Fibroblast of the aortic adventitia (primary cell): ENCODE measurements at places on chromosomes 7 and 10. TPM values are rescaled to one million over a fixed set of nuclear protein-coding genes. Genes with fewer than 3 reads are reported as not detected.

GPR158 gene
- 0.18 and 0.49 TPM in 2 replicates for total RNA-seq

UPP1 gene
- 3.5 and 12.4 TPM in 2 replicates for total RNA-seq

SND1 gene
- 156 and 202 TPM in 2 replicates for total RNA-seq

SUN3 gene
- not detected in 2 replicates for total RNA-seq

AASS gene
- total RNA-seq: 20.8 and 53.9 TPM in 2 replicates

GCK gene
- 0.36 TPM in 1 of 2 replicates, not detected in the other for total RNA-seq

ATG9B gene
- under 0.01 and 0.98 TPM in 2 replicates for total RNA-seq

SKIDA1 gene
- 0.41 and 0.90 TPM in 2 replicates for total RNA-seq

GOT1 gene
- total RNA-seq: 14.7 and 33.7 TPM in 2 replicates

GRM8 gene
- 0.36 TPM in 1 of 2 replicates, not detected in the other for total RNA-seq

DPP6 gene
- not detected in 2 replicates for total RNA-seq

DNA sequence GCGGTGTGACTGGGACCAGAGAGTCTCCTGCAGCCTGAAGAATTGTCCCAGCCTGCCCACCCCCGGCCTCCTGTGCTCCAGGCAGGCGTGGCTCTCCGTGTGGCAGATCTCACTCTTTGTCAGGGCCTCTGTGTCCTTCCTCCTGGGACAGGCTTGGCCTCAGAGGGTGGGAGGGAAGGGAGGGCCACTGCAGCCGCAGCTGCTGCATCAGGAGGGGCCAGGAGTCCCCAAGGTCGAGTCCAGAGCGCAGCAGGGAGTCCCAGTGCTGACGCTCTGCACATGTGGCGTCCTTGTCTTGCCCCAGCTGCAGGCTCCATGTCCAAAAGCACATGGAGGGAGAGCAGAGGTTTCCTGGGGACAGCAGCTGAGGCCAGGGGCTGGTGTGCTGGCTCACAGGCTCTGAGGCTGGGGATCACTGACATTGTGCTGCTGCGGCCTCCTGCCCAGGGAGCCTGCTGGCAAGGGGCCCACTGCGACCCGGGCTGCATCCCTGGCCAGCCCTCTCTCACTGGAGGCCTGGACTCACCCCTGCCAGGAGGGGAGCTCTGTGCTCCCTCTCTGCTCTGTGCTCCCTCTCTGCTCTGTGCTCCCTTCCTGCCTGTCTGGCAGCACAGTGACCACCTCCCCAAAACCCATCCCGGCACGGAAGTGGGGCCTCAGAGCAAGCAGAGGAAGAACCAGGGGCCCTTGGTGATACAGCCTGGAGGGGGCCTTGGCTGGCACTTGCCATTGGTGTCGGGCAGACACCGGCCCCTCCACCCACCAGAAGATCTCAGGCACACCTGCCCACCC is 114.6 kb upstream of the RET start:
- no peak for DNase-seq

GRCh38 chr10:11522821-11523245 is 88.6 kb downstream of the USP6NL start:
- DNase-seq: peak; percentile 63

DNA sequence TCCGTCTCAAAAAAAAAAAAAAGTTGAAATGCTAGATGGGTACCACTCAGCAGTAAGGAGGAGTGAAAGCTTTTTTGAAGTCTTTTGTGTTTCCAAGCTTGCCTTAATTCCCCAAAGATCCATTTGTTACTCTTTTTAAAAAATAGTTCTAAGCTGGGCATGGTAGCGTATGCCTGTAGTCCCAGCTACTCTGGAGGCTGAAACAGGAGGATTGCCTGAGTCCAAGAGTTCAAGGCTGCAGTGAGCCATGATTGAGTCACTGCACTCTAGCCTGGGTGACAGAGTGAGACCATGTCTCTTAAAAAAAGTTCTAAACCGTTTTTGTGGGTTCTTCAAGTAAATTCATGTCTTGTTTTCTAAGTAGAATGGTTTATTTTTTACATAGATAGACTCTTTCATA is 5.3 kb downstream of the TBC1D12 start:
- DNase-seq: no peak

DNA sequence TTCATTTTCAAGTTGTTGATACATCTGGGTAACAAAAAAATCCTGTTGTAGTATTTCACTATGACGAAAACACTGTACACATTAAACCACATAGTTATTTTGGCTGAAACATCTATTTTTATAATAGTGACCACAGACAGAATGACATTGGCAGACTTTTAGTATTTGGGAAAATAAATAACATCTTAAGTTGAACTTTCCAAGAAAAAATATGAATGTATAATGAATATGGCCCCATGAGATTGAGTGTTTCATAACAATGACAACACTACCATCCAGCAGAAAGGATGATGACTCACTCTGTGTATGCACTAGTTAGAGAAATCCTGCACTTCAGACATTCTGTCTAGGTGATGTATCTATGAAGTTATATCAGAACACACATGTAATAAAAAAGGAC is 118.1 kb downstream of the SEMA3D start:
- DNase-seq: peak; percentile 90

DNA sequence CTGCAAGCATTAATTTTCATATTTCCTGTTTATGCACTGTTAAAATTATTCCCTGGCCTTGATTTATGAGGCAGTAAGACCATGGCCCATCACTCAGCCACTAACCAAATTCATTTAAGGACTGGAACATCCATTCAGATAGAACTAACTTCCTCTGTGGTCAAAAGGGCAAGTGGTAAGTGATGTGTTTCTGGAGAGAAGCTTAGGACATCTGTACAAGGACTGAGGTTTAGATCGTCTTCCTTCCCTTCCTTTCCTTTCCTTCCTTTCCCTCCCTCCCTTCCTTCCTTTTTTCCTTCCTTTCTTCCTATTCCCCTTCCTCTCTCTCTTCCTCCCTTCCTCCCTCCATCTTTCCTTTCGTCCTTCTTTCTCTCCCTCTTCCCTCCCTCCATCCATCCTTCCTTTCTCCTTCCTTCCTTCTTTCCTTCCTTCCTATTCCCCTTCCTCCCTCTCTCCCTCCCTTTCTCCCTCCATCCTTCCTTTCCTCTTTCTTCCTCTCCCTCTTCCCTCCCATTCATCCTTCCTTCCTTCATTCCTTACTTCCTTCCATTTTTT is 1019.4 kb downstream of the TYW1 start:
- DNase-seq: no peak

DNA sequence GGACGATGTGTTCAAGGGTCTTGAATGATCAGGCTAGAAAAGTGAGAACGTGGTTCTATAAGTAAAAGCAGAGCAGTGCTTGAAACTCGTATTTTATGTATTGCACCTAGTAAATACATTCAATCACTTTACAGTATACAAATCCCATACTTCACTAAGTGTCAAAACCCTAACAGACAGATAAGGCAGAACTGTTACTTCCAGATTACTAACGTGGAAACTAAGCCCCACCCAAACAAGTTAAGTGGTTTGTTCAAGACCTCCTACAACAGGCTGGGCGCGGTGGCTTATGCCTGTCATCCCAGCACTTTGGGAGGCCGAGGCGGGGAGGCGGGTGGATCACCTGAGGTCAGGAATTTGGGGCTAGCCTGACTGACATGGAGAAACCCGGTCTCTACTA is 9.2 kb upstream of the MYO1G start:
- no peak for DNase-seq

DNA sequence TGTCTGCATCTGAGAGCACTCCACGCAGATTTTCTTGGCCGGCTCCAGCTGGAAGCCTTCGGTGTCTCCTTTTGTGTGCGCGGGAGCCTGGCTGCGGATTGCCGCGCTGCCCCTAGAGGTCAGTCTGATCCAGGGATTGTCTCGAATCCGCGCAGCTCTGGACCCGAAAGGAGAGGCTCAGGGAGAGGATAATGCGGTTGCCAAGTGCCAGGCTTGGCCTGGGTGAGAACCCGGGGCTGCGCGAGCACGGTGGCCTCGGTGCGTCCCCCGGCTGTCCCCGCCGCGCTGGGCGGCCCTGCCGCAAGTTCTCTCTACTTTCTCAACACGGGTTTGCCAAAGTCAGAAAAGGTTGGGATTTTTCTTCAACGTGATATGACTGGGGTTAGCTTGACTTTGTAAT is 140.9 kb downstream of the ADCYAP1R1 start:
- peak; percentile 33 for DNase-seq

DNA sequence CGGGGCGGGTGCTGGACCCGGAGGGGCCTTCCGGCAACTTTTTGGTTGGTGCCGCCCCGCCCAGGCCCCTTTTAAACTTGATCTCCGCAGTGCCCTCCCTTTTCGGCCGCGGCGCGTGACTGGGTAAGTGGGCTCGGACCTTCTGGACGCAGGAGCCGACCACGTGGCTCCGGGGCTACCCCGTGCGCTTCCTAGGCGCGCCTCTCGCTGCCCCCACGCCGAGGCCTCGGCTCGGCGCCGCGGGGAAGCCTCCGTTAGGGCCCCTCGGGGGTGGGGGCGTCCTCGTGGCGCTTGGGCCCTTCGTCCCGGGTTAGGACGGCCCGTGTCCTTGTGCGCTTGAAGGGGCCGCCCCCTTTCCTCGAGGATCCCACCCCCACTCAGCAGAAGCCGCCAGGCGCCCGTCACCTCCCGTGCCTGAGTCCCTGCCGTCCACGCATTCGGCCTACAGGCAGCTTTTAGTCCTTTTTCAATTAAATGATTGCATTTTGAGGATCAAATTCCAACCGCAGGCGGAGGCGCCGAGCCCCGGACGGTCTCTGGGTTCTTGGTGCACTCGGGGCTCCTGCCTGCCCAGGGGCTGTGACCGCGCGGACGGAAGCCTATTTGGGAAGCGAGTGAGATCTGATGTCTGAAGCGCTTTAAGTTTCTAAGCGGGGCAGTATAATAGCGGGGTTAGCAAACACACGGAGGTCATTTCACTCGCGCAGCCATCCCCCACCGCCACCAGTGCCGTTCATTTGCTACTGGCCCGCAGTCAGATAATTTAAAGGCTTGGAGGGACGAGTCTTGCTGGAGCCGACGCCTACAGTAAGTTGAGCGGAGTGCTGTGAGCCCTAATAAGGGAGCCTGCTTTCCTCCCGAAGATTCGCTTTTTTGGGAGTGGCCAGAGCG is 31.8 kb upstream of the TOMM7 start:
- peak; percentile 89 for DNase-seq

- no peak for DNase-seq
Measured at GRCh38 chr10:5765617-5766016, 47.6 kb downstream of the GDI2 start.

- DNase-seq: peak; percentile 30
Measured at GRCh38 chr10:61701055-61701705, 38.5 kb downstream of the CABCOCO1 start.

GRCh38 chr7:69864822-69865221 is 266.5 kb downstream of the AUTS2 start:
- no peak for DNase-seq

DNA sequence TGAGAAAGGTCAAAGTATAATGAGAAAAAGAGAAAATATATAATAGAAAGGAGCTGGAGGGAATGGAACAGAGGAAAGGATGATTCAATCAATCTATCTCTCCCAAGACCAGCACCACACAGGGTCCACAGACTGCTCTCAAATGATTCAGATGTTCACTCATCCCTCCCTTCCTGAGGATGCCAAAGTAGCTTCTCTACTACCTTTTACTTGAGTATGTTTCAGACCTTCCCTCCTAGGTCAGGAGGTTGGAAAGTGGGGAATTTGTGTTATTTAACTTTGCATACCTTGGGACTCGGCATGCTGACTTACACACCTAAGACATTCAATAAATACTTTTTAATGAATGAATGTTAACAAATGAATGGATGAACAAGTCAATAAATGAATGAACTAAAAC is 30.6 kb downstream of the CPVL start:
- DNase-seq: no peak

DNA sequence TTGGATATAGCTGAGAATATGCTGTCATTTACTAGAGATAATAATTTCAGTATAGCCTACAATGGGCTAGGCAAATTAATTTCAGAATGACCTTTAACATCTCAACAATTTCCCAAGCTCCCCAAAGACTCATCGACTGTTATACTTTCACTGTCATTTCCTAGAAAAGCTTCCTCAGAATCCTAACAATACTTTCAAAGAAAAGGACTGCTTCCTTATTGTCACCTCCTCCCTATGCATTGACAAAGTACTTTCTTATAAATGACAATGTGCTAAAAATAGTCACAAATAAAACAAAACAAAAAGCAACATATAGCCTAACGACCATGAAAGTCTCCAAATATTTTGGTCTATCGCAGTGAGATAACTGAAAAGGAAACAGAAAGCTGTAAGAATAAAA is 272.6 kb downstream of the ELMO1 start:
- no peak for DNase-seq

- DNase-seq: peak; percentile 92
Measured at GRCh38 chr7:24786941-24787340, 29.7 kb upstream of the GSDME start.

- no peak for DNase-seq
Measured at GRCh38 chr10:10385831-10386230, 631.8 kb upstream of the CELF2 start.

- DNase-seq: no peak
Measured at GRCh38 chr7:159175792-159176191, 31.1 kb upstream of the VIPR2 start.

DNA sequence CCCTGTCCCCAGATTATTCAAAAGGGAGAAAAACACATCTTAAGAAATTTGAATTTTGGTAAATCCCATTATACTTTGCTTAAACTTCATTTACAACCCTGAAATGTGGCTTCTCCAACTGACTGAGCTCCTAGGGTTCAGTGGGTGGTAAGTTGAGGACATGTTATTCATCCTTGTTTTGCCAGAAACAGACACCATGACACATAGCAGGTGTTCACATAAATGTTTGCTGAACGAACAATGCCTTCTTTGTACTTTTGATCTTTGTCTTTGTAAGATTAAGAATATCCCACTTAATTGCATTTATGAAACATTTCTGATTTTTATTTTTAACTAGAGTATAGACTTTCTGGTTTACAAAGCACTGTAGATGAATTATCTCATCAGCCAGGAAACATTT is 209.7 kb downstream of the GPAM start:
- DNase-seq: no peak

DNA sequence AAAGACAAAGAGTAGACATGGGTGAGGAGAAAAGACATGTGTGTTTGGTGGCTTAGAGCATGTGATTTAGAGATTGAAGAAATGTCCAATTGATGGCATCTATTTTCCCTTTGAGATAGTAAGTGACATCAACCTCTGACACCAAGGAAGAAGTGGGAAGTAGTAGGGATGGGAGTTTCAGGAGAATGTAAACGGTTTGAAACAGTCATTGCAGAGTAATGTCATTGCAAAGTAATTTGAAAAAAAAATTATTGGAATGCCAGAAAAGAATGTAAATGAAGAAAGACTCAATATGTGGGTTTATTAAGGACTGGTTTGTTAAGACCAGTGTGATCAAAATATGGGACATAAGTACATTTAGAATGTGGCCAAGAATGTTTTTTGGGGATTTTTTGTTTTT is 26.6 kb downstream of the GNG11 start:
- DNase-seq: no peak

GRCh38 chr10:99528494-99529441 is 4.0 kb upstream of the NKX2-3 start:
- no peak for DNase-seq
